Cortex of kidney (tissue), 1 donor: ENCODE measurements at places on chromosomes 3 and 15.
A peak's percentile ranks its signal among the peaks of the same experiment; 100 is the strongest.

DNA sequence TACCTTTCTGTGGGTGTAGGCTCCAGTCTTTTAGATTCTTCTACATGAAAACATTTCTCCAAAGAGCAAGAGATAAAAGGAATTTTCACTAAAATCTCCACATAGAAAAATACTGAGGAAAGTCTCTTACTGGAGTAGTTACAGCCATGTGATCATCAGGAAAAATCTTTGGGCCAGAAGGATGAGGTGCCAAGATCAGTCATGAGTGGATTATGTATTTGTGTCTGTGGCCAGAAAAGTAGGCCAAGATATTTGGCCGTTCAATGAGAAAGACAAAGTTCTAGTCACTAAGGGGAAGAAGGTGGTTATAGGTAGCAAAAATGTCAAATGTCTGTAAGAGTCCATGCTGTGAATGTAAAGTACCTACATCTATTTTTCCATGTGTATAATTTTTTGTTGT, 339.3 kb downstream of the NSUN3 start:
- no peak for DNase-seq

GRCh38 chr15:42121682-42122081, 27.3 kb upstream of the PLA2G4D start:
- no peak for DNase-seq

DNA sequence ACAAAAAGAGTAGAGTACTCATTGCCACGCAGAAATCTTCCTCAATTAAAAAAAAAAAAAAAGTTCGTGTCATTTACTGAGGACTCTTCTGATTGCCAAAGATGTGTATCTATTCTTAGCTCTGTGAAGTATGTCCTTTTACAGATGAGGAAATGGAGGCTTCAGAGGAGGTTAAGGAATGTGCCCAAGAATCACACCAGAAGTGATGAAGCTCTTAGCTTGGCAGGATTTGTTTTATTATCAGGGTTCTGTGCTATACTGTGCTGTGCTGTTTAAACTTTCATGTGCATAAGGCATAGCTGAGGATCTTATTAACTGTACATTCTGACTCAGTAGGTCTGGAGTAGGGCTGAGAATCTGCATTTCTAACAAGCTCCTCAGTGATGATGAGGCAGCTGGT, 665.2 kb upstream of the ADAMTS9 start:
- no peak for DNase-seq

GRCh38 chr3:115380883-115381572, 233.9 kb upstream of the ZBTB20 start:
- DNase-seq = no peak

DNA sequence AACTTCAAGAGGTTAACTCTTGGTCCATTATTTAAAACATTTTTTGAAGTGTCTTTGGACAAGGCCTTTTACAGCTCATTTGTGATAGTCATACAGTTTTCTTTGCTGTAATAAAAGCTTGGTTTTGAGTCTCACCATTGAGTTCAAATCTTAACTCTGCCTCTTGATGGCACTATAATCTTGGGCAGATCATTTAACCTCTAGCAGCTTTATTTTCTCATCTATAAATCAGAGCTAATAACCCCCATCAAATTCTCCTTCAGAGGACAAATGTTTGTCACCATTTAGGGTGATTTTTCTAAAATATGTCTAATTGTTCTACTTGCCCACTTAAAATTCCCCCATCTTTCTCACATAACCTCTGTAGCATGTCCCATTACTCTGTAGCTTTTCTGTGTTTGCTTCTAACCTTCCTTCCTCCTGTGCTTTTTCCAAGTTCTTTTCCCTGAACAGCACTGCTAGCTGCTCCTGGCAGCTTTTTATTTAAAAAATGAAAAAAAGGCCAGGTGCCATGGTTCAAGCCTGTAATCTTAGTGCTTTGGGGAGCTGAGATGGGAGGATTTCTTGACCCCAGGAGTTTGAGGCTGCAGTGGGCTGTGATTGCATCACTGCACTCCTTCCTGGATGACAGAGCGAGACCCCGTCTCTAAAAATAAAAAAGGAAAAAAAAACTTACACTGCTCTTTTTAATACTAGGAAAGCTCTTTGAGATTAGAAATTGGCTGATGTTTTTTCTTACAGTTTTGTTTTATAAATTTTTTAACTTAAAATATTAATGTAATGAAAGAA, 28.5 kb downstream of the UBE2E1 start:
- DNase-seq = no peak

DNA sequence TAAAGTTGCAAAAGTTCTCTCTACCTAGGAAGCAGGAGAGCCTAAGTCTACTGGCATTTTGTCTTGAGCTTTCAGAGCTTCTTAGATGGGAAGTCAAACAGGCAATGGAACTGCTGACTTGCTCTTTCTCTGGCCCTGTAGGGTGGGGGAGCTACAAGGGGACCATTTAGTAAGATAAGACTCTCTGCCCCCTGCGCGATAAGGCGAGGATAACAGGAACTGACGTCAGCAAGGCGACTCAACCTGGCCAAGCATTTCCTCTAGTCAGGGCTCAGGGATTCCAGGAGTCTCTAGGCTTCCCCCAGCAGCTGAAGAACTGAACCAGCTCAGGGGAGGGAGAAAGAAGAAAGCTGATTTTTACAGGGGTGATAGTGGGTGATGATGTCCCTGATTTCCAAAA, 5.8 kb downstream of the RARB start:
- no peak for DNase-seq

DNA sequence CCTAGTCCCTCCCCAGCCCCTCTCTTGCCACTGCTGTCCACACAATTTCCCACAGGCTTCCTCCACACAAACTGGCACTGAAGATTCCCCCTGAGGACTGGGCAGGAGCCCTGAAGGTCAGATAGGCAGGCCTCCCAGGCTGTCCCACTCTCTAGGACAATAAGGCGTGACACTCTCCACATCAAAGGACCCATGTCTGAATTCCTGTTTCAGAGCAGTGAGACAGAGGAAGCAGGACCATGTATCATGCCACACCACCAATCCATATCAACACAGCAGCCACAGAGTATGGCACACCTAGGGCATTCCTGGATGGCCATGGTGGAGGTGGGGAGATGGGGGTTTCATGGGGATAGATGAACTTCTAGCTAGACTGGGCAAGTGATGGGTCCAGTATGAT, 13.8 kb upstream of the CCR1 start:
- no peak for DNase-seq

DNA sequence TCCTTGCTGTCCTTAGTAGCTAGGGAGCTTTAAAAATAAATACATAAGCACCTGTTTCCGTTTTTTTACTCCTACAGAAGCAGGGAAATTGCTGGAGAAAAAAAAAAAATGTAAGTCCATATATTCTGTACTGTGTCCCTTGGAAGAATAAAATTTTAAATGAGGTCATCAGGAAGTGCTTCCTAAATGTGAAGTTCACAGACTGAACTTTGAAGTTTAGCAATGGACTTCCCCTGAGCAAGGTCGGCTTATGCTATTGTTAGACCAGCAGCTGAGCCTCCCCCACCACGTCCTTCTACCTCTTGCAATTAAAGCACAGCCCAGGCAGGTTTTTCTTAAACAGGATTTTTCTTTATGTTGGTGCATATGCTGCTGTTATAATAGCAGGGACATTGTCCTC, 26.3 kb downstream of the LIPC start:
- no peak for DNase-seq

DNA sequence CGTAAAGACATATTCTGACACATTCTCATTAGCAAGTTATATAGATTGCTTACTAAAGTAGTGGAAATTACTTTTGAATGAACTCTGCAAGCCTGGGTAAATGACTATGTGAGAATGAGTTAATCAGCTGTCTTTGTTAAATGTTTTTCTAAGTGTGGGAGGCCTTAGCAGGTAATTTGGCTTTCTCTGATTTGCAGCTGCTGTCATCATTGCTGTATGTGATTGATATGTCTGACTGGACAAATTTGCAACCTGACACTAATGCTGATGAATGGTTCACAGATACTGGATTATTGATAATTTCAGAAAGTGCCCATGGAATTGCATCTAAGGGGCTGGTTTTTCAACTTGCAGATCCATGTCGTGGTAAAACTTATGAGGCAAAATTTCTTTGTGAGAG, 372.2 kb upstream of the SGO1 start:
- no peak for DNase-seq

DNA sequence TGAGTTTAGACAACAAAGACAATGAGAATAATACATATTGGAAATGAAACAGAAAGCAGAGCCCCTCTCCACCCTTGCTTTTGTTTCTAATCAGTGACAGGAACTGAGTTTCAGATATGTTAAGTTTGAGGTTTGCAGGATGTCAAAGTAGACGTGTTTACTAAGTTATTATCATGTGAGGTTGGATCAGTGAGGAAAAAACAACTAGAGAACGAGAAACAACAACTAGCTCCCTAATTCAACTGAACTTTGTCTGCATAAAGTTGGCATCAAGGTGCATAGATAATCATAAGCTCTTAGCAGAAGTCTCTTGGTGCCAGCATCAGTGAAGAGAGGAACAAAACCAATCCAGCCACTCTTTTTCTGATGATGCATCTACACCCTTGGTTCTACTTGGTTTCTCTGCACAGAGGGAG, 491.1 kb upstream of the NR2F2 start:
- DNase-seq = no peak

DNA sequence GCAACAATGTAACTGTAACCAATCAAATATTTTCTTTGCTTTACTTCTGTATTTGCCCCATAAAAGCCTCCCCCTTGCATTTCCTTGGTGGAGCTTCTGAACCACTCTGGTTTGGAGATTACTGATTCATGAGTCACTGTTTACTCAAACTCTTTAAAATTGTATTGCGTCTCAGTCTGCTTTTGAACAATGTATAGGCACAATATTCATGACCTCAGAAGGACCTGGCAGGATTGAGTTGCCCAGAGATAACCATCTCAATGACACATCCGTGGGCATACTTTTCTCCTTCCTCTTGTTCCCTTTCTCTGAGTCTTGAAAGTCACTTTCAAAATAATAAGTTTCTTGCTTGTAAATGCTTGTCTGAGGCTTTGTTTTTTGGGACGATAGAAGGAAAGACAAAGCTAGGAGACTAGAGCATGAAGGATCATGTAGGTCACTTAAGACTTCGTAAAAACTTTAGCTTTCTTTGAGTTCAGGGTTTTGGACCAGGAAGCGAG, 57.1 kb upstream of the POU1F1 start:
- DNase-seq = no peak

DNA sequence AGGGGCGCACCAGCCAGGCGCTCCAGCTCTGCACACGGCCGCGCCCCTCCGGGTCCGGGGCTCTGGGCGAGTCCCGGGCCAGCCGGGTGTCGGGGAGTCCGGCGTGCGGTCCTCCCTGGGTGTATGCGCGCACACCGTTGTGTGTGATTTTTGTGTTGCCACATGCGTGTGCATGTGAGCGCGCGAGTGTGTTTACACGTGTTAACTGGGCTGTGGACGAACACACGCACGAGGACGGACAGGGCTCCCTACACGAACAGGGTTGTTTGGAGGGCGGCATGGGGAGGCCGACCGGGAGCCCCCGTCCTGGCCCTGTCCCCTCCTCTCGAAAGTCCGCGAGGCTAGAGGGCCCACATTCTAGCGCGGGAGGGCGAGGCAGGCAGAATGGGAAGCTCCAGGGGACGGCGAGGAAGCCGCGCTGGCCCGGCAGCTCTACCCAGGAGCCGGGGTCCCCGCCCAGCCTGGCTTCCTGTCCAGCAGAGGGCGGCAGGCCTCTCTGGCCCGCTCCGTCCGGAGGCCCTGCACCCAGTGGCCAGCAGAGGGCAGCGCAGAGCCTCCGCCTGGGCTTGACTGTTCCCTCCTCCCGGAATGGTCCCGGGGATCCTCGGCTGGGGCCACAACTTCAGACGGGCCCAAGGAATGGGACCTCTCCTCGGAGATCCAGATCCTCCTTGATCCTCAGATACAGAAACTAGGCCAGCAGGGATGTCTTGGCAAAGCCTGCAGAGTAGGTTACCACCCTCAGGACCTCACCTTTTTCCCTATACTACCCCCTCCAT, 611 bp upstream of the LINGO1 start:
- DNase-seq = peak; percentile 12

DNA sequence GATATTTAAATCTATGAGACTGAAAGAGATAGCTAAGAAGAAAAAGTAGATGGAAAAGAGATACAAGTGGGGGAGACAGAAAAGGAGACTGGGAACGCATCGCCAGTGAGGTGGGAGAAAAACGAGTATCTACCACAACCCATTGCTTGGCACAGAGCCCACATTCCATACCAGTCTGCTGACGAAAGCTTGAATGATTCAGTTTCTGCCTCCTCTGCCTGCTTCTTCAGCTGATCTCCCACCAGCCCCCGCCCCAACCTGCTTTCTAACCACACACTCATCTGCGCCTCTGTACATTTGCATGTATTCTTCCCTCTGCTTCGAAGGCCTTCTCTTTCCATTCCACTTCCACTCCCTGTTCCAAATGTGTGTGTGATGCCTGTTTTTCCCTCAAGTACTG, 188.1 kb downstream of the USP13 start:
- DNase-seq = no peak

DNA sequence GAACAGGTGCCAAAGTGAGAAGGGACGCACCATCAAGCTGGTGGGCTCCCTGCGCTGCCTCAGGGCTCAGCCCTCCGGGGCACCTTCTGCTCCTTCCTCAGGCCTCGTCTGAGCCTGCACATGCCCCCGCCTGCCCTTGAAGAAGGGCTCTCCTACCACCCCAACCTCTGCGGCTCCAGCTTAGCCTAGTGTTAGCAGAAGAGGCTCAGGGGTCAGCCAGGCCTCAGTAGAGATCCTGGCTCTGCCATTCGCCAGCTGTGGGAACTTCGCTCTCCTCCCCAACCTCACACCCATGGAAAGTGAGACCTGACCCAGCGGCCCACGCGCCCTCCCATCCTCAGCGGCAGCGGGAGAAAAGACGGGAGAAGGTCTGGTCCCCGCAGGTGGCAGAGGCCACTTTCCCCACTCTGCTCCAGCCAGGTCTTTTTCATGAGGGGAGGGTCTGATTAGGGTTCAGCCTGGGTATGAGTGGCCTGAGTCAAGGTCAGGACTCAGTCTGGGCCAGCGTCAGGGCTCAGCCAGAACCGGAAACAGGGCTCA, 8.2 kb downstream of the GRIP2 start:
- no peak for DNase-seq

GRCh38 chr15:91384189-91384730, 284.2 kb downstream of the SV2B start:
- DNase-seq = no peak
